SK-N-SH treated with all-trans-retinoic acid at 6 μM for 48 hours (cell line): ENCODE measurements at places on chromosomes 5 and 9.
A peak's percentile ranks its signal among the peaks of the same experiment; 100 is the strongest.

DNA sequence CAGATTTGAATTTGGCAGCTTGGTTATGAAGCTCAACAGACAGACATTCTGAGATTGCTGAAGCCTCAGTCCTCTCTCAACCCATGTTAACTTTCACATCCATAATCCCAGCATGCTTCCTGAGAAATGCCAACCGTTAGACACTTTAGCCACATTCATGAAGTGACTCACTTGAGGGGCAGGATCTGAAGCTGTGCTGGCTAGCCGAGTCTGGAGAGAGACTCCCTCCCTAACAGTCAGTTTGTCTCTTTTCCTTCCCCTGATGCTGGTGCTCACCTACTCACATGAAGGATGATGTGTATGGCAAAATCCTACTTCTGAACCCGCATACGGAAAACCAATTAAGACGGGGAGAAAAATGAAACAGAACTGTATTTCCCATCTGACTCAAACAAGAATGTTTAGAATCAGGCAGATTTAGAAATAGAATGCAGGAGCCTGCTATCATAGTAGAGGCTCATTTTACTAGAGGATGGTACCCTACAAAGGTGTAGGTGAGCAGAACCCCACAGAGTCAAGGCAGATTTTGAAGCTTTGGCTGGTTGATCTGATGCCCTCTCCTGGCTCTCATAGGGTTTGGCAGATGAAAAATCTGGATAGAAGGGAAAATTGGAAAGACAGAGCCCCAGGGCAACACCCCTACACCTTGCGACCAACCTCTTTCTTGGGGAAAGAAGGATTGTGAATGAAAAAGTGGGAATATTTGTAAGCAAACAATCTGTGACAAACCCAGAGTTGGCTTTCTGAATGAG lies 150.9 kb upstream of the LHFPL2 start:
- ATAC-seq: peak; percentile 88

DNA sequence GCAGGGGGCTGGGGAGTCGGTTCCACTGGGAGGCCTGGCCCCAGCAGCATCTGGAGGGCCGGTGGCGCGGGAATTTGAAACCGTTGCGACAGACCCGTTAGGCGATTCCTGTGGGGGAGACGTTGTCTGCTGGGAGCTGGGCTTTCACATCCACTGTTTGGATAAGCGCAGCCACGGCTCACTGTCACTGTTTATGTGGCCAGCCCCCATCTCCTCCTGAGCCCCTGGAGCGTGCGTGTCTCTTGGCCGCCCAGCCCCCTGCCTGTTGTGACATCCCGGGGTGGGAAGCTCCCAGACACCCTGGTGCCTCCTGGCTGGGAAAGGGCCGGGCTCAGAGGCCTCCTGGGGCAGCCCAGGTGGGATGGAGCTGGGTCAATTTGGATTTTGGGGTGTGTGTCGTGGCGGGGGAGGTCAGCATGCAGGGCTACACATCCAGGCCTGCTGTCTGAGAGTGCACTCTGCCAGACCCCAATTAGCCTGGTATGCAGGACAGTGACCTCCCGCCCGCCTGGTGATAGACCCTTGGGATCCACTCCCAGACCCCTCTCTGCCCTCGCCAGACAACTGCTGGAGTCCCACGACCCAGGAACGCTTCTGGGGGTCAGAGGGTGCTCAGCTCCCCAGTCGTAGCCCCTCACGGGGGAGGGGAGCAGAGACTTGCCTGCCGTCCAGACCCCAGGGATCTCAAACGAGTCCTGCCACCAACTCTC lies 62.0 kb upstream of the RNU6ATAC start:
- ATAC-seq: no peak

GRCh38 chr5:133341296-133341695 lies 271.0 kb downstream of the FSTL4 start:
- ATAC-seq: no peak

DNA sequence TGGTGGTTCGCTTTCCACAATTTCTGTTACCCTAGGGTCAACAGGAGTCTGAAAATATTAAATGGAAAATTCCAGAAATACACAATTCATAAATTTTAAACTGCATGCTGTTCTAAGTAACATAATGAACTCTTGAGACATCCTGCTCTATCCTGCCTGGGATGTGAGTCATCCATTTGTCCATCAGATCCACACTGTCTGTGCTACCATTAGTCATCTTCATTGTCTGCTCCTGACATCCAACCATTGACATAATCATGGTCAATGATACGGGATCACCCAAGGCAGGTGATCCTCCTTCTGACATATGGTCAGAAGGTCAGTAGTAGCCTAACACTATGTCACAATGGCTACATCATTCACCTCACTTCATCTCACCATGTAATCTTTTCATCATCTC lies 276.7 kb upstream of the KIF2A start:
- ATAC-seq: no peak

GRCh38 chr5:6378766-6379103 lies 388 bp upstream of the MED10 start:
- peak; percentile 55 for ATAC-seq

GRCh38 chr5:121974261-121974660 lies 12.5 kb downstream of the SRFBP1 start:
- ATAC-seq: no peak

GRCh38 chr5:73365990-73366667 lies 82.4 kb downstream of the FOXD1 start:
- no peak for ATAC-seq

DNA sequence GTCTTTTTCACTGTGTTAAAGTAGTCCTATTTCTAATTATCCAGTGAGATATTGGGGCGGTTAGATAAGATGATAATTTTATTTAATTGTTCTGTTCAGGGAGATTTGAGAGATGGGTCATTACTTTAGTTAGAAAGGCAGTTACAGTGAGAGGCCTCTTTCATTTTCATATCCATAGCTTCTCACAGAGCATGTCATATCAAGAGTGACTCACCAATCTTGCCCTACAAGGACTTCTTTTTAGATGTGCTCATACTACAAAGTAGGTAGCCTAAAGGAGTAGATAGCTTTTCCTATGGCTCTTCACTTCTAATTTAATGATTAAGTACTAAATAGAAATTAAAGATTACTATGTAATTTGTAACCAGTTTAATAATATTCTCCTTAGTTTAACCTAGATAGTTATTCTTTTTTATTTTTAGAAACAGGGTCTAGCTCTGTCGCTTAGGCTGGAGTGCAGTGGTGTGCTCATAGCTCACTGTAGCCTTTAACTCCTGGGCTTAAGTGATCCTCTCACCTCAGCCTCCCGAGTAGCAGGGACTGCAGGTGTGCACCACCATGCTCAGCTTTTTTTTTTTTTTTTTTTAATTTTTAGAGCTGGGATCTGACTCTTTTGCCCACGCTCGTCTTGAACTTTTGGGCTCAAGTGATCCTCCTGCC lies 71.0 kb downstream of the FER start:
- ATAC-seq: peak; percentile 74

- ATAC-seq: no peak
Observed at GRCh38 chr9:20200991-20201431, 412.2 kb upstream of the SLC24A2 start.

GRCh38 chr9:34046784-34047379 lies 1.8 kb downstream of the UBAP2 start:
- ATAC-seq: no peak

DNA sequence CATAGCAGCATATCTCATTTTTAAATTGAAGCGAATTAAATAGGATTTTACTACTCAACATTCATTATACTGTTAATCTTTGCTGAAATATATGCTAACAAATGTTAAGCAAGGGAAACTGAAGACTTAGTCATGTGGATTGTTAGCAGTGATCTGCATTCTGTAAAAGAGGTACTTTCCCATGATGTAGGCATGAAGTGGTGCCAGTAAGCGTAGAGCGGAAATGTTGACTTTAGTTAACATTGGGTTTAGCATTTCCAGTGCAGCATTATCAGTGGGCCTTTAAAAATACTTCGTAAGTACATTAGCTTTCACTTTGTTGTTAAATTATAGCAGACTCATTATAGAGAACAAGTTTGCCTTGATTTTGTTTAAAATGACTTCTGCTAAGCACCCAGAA lies 130.3 kb downstream of the CDC42SE2 start:
- no peak for ATAC-seq

DNA sequence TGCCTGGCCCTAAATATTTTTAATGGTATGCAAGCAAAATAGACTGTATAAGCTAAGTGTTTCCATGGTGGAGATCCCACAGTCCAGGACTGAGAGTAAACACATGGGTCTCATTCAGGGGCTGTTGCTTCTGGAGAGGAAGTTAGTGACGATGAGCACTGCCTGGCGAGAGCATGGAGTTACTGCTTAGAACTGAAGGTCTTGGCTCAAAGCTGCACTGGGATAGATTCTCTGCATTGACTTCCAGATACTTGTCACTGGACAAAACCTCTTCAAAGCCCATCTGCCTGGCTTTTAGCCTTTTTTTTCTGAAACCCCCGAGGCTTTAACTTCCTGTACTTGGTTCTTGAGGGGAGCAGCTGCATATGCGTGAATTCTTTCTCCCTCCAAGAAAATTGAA lies 39.2 kb downstream of the GPR107 start:
- ATAC-seq: no peak

DNA sequence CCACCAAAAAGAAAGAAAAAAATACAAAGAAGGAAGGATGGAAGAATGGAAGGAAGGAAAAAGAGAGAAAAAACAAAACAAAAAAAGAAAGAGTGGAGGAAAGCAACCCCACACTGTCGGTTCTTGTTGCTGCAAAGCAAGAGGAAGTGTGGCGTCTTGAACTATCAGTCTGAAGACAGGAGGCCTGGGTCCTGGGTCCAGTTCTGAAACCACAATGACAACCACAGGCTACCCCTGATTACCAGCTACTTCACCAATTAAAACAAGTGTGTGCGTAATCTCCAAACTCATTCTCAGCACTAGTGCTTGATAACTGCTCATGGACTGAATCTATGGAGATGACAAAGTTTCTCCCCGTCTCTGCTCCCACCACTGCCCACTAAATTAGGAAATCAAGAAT lies 93.7 kb downstream of the RASEF start:
- no peak for ATAC-seq

DNA sequence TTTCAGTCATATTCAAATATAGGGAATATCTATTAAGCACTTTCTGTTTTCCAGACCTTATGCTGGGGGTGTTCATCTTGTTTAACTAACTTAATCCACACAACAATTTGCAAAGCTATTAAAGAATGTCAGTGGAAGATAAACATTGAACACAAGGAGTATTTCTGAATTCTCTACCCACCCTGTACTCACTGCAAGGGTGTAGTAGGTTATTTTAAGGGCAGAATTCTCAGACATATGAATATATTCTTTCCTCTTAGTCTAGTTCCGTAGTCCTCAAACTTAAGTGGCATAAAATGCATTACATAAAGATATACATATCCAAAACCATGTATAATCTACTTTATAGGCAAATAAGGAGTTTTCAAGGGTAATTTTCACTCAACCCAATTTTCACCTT lies 19.9 kb upstream of the CHSY3 start:
- no peak for ATAC-seq

- ATAC-seq: peak; percentile 79
Observed at GRCh38 chr9:137445275-137445807, 4.2 kb upstream of the ENTPD8 start.

- no peak for ATAC-seq
Observed at GRCh38 chr5:90618071-90618470, 59.5 kb downstream of the ADGRV1 start.

DNA sequence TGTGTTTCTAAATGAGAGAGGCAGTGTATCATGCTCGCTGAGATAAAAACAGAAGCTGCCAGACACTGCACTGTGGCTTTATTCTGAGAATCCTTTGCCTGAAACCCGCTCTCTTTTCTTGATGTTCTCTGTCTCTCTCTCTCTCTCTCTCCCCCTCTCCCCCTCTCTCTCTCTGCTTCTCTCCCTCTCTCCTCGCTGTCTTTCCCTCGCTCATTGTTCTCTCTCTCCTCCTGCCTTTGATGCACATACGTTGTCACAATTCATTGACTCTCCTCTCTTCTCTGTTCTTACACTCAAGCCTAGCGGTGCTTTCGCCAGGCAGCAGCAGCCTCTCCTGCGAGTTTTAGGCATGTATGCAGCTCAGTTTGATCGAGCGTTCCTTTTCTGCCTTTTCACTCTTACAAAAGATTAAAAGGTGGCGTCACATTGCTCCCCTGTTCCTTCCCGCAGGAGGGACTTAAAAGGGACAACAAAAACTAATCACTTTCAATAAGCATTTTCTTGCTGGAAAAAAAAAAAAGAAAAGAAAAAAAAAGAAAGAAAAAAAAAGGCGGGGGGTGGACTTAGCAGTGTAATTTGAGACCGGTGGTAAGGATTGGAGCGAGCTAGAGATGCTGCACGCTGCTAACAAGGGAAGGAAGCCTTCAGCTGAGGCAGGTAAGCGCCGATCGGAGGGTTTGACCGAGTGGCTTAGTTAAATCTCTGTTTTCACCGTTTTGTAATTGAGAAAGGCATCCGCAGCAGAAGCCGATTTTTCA lies 717.9 kb upstream of the WWC1 start:
- peak; percentile 93 for ATAC-seq

DNA sequence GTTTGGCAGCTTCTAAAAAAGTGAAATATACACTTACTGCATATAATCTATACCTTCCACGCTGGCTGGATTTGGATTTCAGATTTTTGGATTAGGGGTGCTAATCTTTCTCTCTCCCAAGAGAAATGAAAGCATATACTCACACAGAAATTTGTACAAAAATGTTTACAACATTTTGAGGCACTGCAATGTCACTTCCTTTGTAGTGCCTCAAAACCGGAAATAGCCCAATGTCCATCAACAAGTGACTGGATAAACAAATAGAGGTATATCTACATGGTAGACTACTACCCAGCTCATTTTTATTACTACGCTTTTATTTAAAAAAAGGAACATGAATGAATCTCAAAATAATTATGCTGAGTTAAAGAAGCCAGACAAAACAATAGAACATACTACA lies 74.0 kb upstream of the MIER3 start:
- no peak for ATAC-seq

DNA sequence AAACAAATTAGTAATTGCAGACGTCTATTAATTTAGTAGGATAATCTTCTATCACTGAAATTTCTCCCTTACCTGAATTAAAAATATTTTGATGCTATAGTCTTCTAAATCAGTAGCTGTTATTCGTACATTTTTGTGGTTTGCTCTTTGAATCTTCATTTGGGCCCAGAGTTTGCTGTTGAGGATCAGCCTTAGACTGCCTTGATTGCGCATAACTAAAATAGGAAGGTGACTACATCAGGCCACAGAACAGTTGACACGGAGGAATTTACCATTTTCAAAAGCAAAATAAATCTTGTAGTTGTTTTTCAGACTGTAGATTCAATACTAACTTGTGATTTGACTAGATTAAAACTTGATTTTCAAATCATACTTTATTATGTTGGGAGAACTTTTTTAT lies 11.8 kb upstream of the NADK2 start:
- ATAC-seq: no peak
